ENCODE measurements at places on chromosomes 13 and 19. TPM values are rescaled to one million over a fixed set of nuclear protein-coding genes. Genes with fewer than 3 reads are reported as not detected.

Gene ADAMTSL5
- total RNA-seq: 6.4 TPM

Gene VSTM2B
- total RNA-seq: not detected

Gene IGFL2
- total RNA-seq: not detected

Gene EXOC3L2
- 0.34 TPM for total RNA-seq

Gene JAK3
- total RNA-seq: 0.69 TPM

Gene LYPD5
- 0.31 TPM for total RNA-seq

- no peak for DNase-seq
Measured at GRCh38 chr13:101773062-101773461, 320.6 kb downstream of the ITGBL1 start.

- DNase-seq: no peak
Measured at GRCh38 chr19:16403151-16403977, 68.4 kb downstream of the EPS15L1 start.

GRCh38 chr19:56538761-56539263 is at the start of gene ZFP28:
ZFP28 (plus strand) TSS chr19:56538948; CDS start chr19:56539019, 71 bp downstream.
- DNase-seq: no peak

DNA sequence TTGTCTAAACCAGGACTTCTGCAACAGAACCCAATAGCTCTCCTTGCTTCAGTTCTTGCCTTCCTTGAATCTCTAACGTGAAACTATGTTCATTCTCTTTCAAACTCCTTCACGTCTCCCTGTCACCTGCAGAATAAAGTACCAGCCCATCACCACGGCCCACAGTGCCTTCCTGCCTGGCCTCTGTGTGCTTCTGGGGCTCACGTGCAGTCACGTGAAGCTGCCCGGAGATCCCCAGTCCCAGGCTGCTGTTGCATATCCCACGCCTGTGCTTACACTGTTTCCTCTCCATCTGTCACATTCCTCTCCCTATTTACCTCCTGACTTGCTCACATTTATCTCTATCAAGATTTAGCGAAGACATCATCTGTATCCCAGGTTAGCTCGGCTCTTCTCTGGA is 102.8 kb downstream of the STARD13 start:
- DNase-seq: no peak

- DNase-seq: peak; percentile 77
Measured at GRCh38 chr13:46668302-46668720, 115.3 kb downstream of the LRCH1 start.

DNA sequence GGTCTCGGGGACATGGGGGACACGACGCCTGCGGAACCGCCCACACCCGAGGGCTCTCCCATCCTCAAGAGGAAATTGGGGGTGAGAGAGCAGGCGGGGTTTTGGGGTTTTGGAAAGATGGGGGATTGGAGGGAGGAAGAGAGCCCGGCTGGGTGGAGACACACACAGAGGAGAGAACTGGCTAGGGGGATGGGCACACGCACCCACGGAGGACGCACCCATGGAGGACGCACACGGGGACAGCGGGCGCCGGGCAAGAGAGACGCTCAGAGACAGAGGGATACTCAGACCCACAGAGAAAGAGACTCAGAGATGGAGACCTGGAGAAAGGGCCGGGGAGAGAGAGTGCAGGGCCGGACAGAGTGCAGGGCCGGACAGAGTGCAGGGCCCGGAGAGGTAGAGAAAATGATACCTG is 52.1 kb downstream of the MAP4K1 start:
- no peak for DNase-seq

DNA sequence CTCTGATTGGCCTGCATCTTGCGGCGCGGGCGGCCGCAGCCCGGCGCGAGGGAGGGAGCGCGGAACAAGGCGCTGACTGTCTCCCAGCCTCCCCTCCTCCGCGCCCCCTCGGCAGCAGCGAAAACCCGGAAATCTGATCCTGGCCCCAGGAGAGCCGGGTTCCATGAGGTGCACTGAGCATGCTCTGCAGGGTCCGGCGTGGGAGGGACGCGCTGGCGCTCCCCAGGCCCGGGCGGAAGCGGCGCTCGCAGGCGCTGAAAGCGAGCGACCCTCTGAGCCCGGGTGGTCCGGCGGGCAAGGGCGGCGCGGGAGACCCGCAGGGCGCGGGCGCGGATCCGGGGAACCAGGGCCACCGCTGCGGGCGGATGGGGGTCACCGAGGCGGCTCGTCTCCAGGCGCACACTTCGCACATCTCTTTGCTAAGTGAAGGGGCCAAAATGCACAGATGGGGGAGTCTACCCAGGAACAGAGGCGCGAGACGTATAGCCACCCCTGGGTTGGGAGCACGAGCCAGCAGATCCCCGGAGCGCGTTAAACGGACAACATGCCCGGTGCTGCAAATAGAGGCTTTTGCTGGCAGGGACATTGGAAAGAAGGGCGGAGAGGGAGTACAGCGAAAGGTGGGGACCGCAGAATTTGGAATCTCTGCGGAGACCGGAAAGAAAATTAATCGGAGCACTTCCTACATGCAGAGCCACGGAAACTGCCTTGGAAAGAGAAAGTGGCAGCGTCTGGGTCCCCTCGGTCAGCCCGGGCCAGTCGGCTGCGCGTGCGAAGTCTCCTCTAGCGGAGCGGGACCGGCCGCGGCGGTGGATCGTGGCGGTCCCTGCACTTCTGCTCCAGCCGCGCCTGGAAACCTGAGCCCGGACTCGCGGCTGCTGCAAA is 510 bp upstream of the PCDH9 start:
- DNase-seq: peak; percentile 84

DNA sequence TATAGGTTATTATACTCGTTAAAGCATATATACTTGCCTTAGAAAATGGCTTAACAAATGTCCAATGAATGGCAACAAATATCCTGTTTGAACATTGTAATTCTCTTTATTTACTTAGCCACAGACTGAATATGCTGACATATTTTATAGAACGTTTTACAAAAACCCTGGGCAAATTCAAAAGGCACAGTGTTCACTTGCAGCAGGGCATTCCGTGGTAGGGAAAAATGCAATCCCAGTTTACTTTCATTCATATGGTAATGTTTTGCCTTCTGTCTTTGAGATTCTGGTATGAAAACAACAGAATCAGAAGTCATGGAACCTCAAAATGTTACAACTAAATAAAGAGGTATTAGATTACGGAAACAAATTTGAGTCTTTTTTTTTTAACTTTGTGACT is 56.2 kb upstream of the MYCBP2 start:
- DNase-seq: no peak

DNA sequence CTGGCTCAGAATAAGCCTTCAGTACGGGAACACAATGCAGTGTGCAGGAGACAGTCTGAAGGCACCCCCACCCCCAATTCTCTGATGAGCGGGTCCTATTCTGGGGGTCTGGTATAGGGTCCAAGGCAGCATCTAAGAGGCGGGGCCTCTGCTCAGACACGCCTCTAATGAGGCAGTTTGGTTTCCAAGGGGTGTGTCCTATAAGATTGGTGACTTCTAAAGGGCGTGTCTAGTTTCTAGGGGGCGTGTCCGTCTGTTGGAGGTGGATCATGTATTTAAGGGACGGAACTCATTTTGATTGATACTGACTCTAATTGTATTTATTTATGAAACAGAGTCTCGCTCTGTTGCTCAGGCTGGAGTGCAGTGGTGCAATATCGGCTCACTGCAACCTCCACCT is 8.7 kb downstream of the FIZ1 start:
- peak; percentile 48 for DNase-seq

DNA sequence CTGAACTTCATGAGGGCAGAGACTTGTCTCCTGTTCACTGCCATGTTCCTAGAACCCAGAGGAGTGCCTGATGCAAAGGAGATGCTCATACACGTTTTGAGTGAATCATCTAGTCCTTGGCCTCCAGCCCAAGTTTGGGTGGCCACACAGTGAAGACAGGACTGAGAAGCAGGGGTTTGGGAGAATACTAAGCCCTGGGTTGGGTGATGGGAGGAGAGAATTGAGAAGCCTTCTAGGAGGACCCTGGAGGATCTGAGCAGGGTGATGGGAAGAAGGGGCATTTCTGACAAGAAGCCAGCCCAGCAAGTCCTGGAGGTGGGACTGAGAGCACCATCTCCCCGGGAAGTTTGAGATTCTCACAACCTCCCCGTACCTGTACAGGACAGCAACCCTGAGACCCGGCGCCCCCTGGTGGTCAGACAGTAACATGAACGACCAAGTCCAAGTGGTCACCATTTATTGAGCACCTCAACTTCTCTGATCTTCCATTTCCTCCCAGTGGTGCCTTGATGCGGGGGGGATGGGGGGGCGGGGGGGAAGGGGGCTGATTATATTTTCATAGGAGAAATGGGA is 11.0 kb downstream of the CTU1 start:
- DNase-seq: peak; percentile 27

DNA sequence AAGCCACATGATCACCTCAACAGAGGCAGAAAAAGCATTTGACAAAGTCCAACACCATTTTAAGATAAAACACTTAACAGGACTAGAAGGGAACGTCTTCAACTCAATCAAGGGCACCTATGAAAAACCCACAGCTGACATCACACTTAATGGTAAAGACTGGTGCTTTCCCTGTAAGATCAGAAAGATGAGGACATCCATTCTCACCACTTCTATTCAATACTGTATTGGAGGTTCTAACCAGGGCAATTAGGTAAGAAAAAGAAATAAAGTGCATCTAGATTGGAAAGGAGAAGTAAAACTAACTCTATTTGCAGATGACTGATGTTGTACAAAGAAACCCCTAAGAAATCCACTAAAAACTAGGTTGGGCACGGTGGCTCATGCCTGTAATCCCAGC is 11.2 kb upstream of the AKAP8 start:
- DNase-seq: no peak

- no peak for DNase-seq
Measured at GRCh38 chr13:97429681-97430081, 4.3 kb upstream of the RAP2A start.

DNA sequence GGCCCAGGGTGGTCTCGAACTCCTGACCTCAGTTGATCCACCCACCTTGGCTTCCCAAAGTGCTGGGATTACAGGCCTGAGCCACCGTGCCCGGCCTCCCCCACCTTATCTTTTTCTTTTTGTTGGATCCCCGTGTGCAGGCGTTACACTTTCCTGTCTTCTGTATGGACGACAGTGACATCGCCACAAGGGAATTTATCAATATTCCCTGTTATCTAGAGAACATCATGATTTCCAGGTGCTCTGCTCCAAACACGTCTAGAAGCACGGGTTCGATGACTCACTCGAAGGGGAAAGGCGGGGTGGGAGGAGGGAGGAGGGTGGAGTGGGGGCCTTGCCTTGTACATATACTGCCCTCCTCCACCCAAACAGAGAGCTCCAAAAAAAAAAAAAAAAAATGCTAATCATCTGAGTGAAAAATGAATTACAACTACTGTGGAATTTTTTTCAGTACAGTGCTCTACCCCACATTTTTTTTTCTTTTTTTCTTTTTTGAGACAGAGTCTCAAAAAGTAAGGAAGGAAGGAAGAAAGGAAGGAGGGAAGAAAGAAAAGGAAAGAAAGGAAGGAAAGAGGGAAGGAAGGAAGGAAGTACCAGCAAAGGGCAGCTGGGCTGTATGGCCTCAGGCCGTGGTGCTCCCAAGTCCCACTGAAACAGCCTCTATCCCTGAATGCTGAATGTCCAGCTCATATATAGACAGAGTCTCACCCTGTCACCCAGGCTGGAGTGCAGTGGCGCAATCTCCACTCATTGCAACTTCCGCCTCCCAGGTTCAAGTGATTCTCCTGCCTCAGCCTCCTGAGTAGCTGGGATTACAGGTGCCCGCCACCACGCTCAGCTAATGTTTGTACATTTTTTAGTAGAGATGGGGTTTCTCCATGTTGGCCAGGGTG is 36.8 kb downstream of the INSR start:
- DNase-seq: peak; percentile 89

- DNase-seq: no peak
Measured at GRCh38 chr13:20446405-20446804, 79.3 kb downstream of the CRYL1 start.

DNA sequence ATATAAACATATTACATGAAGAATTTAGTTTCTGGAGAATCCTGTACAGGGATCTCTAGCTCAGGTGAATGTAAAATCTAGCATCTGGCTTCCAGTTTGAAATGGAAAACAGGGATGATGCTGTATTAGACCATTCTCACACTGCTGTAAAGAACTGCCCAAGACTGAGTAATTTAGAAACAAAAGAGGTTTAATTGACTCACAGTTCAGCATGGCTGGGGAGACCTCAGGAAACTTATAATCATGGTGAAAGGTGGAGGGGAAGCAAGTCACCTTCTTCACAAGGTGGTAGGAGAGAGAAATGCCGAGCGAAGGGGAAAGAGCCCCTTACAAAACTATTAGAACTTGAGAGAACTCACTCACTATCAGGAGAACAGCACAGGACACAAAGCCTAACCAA is 17.0 kb upstream of the N4BP2L2 start:
- no peak for DNase-seq

GRCh38 chr13:98273824-98274742 is 97.0 kb upstream of the RNF113B start:
- DNase-seq: no peak

- DNase-seq: no peak
Measured at GRCh38 chr13:28058866-28059613, 41.3 kb downstream of the FLT3 start.

DNA sequence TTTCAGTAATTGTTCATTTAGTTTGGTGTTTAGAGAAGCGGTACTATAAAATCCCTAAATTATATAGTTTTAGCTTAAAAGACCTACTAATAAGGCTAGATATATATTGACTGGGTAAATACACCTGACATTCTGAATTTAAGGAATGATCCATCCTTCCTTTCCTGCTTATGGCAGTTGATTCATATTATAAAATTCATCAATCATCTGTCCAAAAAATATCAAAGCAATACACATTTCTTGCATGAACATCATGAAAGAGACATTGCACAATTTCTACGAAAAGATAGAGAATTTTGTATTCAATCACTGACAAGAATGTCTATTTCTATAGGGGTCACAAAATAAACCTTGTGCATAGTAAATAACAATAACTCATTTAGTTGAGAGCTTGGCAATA is 514.9 kb downstream of the SLITRK6 start:
- DNase-seq: no peak

GRCh38 chr13:41244556-41244955 is 18.8 kb downstream of the MTRF1 start:
- DNase-seq: no peak

DNA sequence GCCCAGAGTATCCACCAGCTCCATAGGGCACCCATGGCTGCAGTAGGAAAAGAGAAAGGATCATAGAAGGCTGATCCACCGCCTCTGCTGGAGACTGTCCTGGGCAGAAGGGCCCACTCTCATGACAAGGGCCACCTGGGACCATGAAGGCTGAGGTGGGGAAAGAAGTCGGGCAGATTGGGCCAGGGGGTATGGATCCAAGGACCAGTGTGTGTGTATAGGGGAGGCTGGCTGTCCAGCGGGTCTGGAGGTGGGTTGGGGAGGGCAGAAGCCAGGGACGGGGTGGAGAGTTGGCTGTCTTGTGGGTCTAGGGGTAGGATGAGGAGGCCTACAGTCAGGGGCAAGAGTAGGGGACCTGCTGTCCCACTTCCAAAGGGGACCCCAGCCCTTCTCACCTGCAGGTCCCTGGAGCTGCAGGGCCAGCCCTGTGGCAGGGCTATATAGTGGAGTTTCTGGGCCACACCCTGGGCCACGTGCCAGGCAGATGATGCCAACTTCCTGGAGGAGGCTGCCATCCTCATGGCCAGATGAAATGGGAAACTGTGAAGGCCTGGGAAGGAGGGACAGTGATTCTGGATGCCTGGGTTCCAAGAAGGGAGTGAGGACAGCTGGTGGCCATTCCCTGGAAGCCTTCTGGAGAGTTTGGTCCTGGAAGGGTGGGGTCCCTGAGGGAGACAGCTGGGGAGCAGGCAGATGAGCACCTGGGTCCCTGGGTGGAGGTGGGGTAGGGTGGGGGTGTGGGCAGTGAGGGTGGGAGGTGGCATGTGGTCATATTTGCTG is at the start of gene FCGBP:
Gene FCGBP (minus strand): TSS at position 51 of the 780 bp plus-strand sequence.
- no peak for DNase-seq

GRCh38 chr13:18954254-18954653 is 227.4 kb downstream of the TUBA3C start:
- DNase-seq: no peak
